ENCODE measurements at places on chromosomes 5 and 9.

DNA sequence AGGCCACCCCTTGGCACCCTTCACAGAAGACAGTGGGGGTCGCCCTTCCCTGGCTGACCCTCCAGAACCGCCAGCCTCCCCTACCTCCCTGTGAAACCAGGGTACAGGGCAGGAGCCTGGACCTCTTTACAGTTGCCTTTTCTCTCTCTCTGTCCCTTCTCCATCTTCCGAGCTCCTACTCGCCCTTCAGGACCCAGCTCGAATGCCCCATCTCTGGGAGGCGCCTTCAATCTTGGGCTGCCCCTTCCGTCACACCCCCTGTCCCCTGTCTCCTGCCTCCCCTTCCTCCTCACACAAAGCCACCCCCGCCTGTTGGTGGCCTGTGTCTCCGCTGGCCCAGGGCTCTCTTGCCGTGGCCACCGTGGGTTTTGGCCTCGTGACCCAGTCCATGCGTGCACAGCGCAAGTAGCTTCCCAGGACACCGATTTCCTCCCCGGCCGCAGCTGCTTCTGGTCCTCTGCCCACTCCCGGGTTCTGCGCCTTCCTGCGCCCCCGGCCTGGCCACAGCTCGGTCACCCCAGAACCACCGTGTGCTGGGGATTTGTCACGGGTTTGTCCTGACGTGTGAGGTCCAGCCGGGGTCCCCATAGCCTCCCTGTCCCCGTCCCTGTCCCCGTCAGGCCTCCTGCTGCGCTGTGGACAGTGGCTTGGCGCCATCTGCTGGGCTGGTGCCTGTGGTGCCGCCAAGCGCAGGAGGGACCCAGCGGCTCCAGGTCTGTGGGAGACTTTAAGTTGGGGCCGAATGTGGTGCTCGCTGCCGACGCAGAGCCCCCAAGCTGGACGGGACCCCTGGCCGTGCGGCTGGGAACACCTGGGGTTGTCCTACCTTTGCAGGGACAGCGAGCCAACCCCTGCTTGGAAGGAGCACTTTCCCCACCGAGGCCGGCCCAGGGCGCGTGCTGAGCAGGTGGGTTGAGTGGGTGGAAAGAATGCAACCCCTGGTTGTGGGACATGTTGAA lies 4.0 kb upstream of the TMEM250 start:
- DNase-seq, result peak; percentile 46

DNA sequence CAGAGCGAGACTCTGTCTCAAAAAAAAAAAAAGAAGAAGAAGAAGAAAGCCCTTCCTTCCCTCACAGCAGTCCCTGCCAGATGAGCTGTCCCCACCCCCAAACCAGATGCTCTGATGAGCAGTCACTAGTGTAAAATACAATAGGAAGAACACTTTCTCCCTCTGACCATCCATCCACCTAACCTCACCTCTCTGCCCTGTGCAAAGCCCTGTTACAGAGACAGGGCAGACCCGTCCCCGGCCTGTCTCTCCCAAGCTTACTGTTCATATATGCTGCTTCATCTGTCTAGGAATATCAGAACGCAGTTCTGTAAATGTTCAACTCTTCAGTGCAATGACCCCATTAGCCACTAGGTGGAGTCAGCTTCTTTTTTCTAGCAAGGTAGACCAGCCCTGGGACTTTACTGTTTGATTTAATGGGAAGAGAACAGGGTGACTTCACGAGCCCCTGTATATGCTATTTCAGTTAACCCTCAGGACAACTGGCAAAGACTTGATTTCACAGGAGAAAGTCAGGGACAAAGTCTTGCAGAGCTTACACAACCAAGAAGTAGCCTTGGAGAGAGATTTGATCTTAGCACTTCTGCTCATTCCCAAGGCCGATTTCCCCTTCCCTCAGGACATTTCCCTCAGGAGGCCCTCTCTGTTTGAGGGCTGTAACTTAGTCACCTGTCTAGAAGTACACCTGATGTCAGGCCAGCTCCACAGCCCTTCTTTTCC lies 14.9 kb upstream of the FGFR4 start:
- DNase-seq, result peak; percentile 83

GRCh38 chr9:89670114-89670513 lies 65.3 kb downstream of the GADD45G start:
- DNase-seq, result no peak

- DNase-seq, result no peak
Measured at GRCh38 chr5:112929336-112930081, 7.5 kb upstream of the REEP5 start.

DNA sequence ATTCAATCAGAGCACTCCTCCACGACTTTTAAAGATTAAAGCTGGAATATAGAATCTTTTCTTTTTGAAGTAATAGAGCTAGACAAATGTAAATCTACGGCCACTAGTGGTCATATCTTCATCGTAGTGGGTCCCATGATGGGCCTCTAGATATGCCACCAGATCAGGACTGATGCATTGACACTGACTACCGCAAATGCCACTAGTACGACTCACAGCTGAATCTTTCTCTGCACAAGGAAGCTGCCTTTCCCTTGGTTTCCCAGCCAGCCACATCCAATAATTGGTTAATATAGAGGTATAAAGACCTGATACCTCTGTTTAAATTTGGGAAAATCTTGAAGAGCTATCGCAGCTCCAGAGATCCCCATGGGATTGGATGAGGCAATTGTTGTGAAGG lies 37.8 kb upstream of the ADRB2 start:
- DNase-seq, result no peak

DNA sequence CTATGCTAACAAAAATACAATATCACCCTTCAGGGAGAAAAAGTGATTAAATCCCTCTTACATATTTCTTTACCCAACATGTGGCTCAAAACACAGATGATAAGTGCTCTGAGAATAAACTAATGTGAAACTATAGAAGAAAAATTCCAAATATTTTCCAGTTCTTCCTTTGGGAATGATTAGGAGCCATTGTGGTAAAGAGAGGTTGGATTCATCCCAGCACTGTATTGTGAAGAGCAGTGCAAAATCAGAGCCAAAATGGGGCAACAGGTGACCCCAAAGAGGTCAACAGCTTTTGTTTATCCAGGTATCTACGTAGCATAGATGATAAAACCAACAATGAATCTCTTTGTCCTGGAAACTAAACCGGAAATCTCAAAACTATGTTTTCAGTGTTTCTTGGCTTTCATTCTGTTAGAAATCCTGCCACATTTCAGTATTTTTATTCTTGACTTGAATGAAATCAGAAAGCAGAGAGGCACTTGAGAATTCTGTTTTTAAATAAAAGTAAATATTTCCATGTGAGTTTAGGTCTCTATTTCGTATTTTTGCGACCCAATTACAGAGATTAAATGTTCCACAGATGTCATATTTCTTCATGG lies 120.4 kb upstream of the FST start:
- DNase-seq, result no peak

GRCh38 chr9:134420974-134421432 lies 94.7 kb downstream of the RXRA start:
- no peak for DNase-seq

GRCh38 chr5:169279125-169279524 lies 21.8 kb downstream of the SLIT3 start:
- no peak for DNase-seq

GRCh38 chr9:96620832-96621269 lies 1.2 kb upstream of the CDC14B start:
- no peak for DNase-seq

GRCh38 chr5:129804705-129805104 lies 56.8 kb downstream of the MINAR2 start:
- DNase-seq, result no peak

GRCh38 chr9:78210841-78211301 lies 25.0 kb upstream of the CEP78 start:
- DNase-seq, result no peak

DNA sequence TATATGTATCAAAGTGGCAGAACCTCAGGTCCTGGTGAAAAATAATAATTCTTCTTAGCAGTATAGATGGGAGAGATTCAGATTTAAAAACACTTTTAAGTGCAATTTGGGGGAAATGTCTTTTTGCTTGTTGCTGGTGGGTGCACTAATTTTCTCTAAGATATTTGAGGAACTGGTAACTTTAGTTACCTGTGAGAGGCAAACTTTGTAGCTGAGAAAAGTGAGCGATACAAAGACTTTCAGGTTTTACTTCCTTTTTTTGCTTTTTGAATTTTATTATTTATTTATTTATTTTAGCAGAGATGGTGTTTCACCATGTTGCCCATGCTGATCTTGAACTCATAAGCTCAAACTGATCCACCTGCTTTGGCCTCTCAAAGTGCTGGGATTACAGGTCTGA lies 303.1 kb upstream of the PTGER4 start:
- no peak for DNase-seq

DNA sequence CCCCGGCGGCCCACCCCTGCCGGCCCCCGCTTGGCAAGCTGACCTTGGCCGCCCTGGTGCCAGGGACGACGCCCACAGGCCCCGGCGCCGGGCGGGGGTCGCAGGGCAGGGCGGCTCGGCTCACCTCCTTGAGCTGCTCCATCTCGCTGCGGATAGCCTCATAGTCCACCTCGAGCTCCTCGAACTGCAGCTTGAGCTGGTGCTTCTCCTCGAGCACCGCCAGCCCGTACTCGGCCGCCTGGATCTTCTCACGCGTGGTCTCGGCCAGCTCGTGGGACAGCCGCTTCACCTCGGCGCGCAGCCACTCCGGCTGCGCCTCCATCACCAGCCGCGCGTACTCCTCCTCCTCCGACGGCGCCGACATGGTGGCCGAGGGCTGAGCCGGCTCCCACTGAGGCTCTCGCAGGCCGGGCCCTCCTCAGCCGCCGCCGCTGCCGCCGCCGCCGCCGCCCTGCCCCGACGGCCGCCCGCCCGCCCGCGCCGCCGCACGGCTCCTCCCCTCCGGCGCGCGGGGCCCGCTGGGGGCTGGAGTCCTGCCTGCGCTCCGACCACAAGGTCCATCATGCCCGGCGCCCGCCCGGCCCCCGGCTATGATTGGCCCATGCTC lies at the start of gene BICD2:
TSS of gene BICD2 (minus strand) at position 453 of the 607 bp plus-strand sequence. CDS start at position 364, 89 bp downstream.
- no peak for DNase-seq

DNA sequence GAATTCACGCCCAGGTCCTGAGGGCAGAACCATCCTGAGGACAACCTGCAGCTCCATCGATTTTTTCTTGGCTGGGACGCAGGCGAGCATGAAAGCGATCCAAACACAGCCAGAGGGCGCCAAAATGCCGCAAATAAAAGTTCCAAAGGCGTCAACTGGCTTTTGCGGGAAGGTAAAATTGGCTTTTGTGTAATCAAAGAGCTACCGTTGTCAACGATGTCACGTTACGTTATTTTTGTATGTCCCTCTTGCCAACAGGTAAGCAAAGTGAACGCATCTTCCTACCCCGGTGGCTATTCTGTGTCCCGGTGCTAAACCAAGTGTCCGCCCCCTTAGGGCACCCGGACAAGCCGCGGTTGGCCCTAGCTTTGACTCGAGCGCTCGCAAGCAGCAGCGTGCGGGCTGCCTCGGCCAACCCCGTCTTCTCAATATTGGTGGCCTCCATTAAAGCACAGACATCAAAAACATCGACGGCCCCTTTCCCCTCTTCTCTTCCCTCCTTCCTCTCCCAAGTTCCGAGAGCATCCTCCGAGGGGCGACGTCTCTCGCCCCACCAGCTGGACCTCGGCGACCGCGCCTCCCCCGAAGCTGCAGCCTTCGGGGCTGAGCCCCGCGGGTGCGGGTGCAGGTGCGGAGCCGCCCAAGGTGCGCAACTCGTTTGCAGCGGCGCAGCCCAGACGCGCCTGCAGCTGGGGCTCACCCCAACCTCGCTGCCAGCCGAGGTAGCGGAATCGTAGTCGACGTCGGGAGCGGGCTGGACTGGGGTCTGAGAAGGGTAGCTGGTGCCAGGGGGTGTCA lies 1.1 kb upstream of the BASP1 start:
- DNase-seq, result peak; percentile 79

- no peak for DNase-seq
Measured at GRCh38 chr5:111337688-111338087, 113.5 kb downstream of the CAMK4 start.

- no peak for DNase-seq
Measured at GRCh38 chr5:173812811-173813550, 75.2 kb upstream of the CPEB4 start.
